Sciatic nerve (tissue), 2 donors: ENCODE measurements at places on chromosomes 1 and 21.

DNA sequence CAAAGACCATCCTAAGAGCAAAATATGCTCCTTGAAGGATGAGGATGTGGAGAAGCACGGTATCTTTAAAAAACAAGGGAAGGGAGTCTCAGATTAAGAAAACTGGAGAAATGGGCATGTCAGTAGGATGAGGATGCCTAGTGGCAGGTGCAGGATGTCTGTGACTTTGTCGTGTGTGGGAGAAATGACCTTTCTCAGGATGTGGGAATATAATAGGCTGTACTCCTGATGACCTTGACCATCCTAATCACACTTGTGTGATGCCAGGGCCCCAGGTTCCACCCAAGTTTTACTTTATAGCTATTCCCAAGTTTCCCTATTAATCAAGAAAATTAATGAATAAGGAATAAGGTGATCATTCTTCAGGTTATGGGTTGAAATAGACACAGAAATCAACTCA lies 12.9 kb downstream of the C1orf116 start:
- no peak for DNase-seq

GRCh38 chr1:100979631-100980030 lies 46.0 kb downstream of the DPH5 start:
- no peak for DNase-seq

GRCh38 chr21:35275776-35276175 lies 226.7 kb upstream of the RUNX1 start:
- no peak for DNase-seq

DNA sequence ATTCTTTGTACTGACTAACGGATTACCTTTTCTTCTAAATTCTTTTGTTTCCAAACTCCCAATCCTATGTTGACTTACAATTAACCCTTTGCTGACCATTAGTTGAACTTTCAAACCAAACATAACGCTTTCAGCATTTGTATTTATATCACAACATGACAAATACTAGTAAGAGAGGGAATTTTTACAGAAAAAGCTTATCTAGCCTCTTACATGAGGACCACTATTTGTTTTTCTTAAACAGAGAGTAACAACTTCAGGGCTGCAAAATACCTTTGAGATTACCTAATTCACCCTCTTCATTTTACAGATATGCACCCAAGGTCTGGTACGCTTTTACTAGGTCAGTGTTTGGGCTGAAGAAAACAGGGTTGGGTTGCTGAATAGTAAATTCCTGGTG lies 45.0 kb upstream of the CXADR start:
- no peak for DNase-seq
